NCI-H1105 (cell line): ENCODE measurements at places on chromosomes 4 and X.

GRCh38 chr4:166414431-166414830 lies 541.4 kb downstream of the TLL1 start:
- no peak for DNase-seq

- DNase-seq: no peak
Observed at GRCh38 chr4:76659103-76659490, 224.1 kb downstream of the SHROOM3 start.

GRCh38 chr4:145213245-145213644 lies 32.9 kb upstream of the OTUD4 start:
- DNase-seq: no peak

DNA sequence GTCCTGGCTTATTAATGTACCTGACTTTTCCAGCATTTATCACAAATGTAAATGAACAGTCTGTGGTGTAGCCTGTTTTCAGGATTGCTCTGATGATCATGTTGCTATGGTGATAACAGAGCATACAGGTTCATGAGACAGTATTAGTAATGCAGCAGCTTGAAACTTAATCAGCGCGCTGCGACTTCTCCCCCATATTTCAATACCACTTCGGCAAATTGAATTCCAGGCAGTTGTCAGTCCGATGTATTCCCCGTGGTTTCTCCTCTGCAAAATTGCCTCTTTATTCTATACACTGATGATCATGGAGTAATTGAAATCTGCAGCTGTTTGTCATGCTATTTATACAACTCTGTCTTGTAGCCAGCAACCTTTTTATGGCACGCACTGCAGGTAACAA lies 239.3 kb downstream of the C4orf33 start:
- peak; percentile 32 for DNase-seq

DNA sequence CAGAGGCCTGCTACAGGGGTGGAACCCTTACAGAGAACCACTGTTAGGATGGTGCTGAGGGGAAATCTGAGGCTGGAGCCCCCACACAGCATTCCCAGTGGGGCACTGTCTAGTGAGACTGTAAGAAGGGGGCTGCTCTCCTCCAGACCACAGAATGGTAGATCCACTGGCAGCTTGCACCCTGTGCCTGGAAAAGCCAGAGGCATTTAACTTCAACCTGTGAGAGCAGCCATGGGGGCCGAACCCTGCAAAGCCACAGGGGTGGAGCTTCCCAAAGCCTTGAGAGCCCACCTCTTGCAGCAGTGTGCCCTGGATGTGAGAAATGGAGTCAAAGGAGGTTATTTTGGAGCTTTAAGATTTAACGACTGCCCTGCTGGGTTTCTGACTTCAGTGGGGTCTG lies 159.4 kb downstream of the BMPR1B start:
- no peak for DNase-seq

- DNase-seq: no peak
Observed at GRCh38 chr4:7040765-7041164, 2.4 kb upstream of the TADA2B start.
